Omental fat pad (tissue), 4 donors: ENCODE measurements at places on chromosomes 5 and 9.

DNA sequence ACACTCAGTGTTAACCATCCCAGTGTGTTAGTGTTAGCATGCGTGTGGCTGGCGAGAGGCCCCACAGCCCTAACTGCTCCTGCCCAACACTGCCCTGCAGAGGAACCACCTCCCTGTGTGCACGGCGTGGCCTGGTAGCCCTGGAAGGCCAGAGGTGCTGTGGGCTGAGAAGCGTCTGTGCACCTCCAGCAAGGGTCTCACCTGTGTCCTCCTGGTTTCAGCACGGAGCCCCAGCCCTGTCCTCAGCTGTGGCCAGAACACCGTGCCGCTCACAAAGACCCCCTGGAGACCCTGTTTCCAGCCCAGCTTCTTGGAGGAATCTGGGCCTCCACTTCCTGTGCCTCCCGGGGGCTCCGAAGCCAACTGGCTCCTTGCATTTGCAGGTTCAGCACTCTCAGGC is 56.1 kb upstream of the NRARP start:
- no peak for DNase-seq

DNA sequence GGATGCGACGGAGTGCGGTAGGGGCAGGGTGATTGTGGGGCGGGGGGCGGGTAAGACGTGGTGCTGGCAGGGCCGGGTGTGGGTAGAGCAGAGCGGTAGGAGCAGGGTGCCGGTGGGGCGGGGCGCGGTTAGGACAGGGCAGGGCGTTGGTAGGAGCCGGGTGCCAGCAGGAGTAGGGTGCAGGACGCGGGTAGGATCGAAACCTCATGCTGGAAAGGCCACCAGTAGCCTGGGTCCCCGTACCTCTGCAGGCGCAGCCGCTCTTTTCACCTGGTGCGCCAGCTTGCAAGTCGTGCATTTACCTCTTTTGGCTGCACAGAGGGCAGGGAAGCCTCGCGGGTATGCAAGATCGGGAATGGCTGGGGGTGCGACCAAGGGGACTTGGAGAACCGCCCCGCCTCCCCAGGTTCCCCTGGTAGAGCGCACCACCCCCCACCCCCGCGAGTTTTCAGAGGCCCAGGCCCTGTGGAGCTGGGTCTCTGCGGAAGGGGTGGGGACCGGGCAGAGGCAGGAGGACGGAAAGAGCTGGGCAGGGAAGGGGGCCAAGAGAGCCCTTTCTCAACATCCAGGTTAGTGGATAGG is 104.8 kb upstream of the SIMC1 start:
- no peak for DNase-seq

DNA sequence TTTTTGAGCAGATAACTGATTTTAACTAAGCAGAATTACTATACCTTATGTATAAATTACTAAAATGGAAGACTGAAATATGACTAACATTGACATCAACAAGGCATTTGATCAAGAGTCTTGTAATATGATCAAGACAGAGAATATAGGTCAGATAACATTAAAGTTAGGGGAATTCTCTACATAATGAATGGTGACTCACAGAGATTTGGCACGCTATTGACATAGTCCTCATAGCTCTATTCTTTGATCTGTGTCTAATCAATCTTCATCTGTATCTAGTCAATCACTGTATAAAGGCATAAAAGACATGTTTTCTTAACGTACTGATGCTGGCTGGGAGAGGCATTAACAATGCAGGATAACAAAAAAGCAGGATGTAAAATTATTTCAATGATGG is 17.4 kb downstream of the ABITRAM start:
- no peak for DNase-seq

- DNase-seq = no peak
These were observed 94.7 kb upstream of the ZNF366 start for GRCh38 chr5:72601861-72602260.

DNA sequence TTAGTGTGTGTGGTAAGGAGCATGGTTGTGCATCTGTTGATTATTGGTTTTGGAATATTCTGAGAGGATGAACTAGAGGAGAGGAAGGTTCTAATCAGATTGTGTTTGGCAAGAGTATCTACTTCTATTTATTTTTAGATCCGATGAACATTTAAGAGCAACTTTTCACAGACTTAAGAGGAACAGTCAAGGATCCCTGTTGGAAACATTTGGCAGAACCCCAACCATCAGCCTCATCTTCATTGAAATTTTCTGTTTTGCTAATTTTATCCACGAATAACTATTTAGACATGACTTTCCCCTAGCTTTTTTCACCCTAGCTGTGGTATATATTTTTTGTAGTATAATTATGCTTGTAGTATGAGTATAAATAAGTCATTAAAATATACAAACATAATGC is 868.5 kb downstream of the MAT2B start:
- no peak for DNase-seq

DNA sequence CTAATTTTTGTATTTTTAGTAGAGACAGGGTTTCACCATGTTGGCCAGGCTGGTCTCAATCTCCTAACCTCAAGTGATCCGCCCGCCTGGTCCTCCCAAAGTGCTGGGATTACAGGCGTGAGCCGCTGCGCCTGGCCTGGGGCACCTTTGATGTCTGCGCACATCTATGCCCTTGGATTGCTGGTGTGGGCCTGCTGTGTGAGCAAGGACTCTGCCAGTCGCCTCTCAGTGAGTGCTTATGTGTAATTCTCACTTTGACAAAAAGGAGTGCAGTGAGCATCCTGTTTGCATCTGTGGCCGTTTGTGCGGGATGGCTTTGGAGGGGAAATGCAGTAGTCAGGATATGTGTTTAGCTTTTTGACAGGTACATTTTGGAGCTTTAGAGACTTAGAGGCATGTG is 9.4 kb downstream of the WDR5 start:
- no peak for DNase-seq

GRCh38 chr9:127128341-127129072 is 6.1 kb upstream of the ANGPTL2 start:
- DNase-seq = no peak

GRCh38 chr5:59749782-59750520 is 143.6 kb downstream of the PDE4D start:
- DNase-seq = no peak

GRCh38 chr5:113495422-113495841 is 7.2 kb upstream of the MCC start:
- DNase-seq = no peak

DNA sequence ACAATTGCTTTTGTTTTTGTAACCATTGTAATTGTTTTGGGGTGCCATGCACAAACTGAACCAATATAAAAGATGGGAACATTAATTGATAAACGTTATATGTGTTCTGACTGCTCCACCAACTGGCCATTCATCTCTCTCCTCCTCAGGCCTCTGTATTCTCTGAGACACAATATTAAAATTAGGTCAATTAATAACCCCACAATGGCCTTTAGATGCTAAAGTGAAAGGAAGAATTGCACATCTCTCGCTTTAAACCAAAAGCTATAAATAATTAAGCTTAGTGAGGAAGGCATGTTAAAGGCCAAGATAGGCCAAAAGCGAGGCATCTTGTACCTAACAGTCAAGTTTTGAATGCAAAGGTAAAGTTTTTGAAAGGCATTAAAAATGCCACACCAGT is 448.4 kb upstream of the ITGA1 start:
- DNase-seq = no peak

GRCh38 chr9:111294691-111295451 is 35.2 kb downstream of the OR2K2 start:
- no peak for DNase-seq

DNA sequence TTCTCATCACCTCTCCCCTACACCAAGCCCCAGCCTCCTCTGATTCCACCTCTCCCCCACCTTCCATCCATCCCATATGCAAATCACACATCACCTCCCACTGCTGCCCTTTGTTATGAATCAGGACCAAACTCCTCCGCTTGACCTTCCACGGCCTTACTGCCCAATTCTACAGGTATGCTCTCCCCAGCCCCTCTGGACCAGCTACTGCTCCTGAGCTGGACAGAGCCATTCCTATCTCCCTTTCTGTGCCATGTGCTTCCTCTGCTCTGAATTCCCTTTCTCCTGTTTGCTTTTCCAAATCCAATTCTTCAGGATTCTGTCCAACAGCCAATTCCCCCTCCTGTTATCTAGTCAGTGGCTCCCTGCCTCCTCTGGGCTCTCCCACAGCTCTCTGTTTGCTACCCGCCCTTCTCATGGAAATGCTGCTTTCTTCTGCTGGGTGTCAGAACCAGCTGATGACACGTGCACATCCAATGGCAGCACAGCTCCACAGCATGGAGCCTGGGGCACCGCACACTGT is 8.3 kb downstream of the FABP6 start:
- DNase-seq = no peak

DNA sequence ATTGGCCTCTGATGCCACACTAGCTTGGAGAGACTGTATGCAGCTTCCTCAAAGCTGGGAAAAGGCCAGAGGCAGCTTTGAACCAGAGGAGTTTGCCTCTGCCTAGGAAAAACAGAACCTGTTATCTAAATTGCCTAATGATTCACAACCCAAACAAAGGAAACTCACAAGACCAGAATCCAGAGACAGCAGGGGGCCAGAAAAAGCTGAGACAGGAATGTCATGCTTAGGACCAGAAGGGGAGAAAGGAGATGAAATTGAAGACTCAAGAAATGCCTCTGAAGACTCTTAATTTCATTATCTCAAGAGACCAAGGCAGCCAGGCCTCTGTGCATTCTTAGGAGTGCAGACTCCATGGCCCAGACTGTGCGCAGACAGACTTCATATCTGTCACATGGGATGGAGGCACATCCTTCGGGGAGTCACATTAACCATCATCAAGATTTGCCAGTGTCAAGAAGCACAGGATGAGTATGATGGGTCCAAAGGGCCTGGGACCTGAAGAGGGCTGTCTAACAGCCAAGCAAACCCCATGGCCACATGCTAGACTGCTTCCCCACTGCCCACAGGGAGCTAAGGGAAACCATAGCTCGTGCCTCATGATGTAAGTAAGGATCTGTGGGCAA is 57.3 kb downstream of the ARSB start:
- no peak for DNase-seq

- no peak for DNase-seq
These were observed 35.9 kb upstream of the SLC1A3 start for GRCh38 chr5:36570301-36571095.

DNA sequence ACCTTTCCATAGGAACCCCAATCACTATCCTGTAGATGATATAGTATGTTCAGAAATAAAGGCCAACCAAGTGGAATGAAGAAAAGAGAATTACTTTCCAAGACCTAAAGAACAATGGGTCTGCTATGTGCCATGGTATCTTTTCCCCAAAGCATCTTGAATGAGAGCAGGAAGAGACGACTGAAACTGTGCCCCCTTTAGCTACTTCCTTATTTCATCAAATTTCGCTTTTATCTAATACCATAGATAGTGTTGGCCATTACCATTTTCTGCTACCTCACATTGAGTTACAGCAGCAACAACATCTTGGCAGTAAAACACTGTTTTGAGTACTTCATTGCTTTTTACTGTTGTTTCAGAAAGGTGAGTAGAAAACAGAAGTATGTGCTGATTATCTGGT is 266.6 kb downstream of the CD180 start:
- DNase-seq = no peak
